GM23248 (cell line): ENCODE measurements at places on chromosomes 5 and 9. TPM values are rescaled to one million over a fixed set of nuclear protein-coding genes. Genes with fewer than 3 reads are reported as not detected.

PARP8 gene
- 1.1 and 1.9 TPM in 2 replicates for total RNA-seq

MCCC2 gene
- 11.6 and 23.9 TPM in 2 replicates for total RNA-seq

- DNase-seq, result no peak
Observed at GRCh38 chr5:117594166-117594565, 1019.5 kb upstream of the SEMA6A start.

GRCh38 chr5:16666883-16667398, 50.1 kb upstream of the RETREG1 start:
- peak; percentile 29 for DNase-seq

GRCh38 chr5:82641331-82642003, 363.3 kb upstream of the RPS23 start:
- peak; percentile 84 for DNase-seq

IL31RA gene
- total RNA-seq, result 0.89 TPM in 1 of 2 replicates, not detected in the other

DNA sequence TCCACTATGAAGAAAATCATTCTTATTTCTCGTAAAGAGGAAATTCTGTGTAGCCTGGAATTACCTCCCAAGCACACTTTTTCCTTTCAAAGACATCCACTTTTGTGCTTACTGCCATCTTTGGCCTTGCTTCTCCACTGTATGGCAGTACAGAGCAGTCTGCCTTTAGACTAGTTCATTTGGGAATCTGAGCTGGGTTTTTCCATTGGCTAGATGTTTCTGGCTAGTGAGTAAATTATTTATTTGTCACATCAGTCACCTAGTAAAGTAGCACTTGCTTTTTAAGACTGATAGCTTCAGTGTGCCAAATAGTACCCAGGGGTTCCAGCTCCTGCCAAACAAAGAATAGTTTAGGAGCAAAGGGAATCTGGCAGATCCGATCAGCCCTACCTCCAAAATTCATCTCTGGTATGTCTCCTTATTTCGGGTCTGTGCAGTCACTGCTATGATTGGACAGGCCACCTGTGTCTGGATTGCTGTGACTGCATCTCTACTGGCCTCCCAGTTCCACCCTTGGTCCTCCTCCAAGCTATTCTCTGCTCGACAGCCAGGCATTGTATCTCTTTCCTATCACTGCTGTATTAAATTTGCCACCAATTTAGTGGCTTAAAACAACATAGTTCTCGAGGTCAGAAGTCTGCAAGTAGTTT, 97.6 kb downstream of the NUDT12 start:
- no peak for DNase-seq

DNA sequence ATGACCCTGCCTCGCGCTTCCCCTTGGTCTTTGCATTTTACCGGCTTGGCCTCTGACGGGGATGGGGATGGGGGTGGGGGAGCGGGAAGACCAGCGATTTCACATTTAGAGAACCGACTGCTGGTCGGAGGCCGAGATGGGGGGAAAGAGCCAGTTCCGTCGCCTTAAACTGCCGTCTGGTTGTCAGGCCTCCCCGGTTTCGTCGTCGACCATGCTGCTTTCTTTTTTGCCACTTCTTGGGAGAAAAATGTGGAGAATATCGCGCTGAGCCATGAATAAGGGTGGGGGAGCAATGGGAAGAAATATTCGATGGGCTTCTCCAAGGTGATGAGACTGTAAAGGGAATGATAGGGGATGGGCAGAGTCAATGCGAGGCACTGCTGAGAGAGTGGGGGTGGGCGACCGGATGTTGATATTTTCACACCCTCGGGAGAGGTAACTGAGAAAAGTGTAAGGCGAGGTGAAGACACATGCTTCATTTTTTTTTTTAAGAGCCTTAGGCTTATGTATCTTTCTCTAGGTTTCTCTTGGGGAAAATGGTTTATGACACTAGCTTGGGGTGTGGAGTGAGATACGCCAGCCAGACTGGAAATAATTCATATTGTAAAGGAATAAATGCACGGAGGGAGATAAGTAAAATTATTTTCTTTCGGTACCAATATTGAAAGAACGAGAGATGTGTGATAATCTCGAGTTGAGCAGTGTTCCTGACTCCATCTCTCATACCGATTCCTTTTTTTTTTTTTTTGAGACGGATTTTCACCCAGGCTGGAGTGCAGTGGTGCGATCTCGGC, 1.1 kb downstream of the KIF2A start:
- peak; percentile 72 for DNase-seq

BRD9 gene
- total RNA-seq, result 25.9 and 30.6 TPM in 2 replicates

MYORG gene
- total RNA-seq, result 0.13 and 1.1 TPM in 2 replicates

BRD8 gene
- total RNA-seq, result 41.7 and 49.5 TPM in 2 replicates

DNA sequence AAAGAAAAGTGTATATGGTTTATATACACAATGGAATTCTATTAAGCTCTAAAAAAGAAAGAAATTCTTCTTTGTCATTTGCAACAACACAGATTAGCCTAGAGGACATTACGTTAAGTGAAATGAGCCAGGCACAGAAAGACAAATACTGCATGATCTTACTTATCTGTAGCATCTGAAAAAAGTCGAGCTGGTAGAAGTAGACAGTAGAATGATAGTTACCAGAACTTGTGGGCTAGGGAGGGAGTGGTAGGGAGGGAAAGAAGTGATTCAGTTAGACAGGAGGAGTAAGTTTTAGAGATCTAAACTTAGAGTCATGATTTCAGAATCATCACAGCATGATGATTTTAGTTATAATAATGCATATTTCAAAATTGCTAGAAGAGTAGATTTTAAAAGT, 184.6 kb downstream of the TLE4 start:
- DNase-seq, result no peak

- DNase-seq, result peak; percentile 17
Observed at GRCh38 chr9:76591256-76591950, 132.4 kb downstream of the GCNT1 start.

- DNase-seq, result no peak
Observed at GRCh38 chr9:127570533-127571111, 41.5 kb upstream of the STXBP1 start.

- no peak for DNase-seq
Observed at GRCh38 chr5:44001675-44002380, 387.4 kb downstream of the FGF10 start.

- peak; percentile 94 for DNase-seq
Observed at GRCh38 chr5:35924122-35924949, 14.1 kb downstream of the CAPSL start.

COL15A1 gene
- 16.8 and 17.8 TPM in 2 replicates for total RNA-seq

- no peak for DNase-seq
Observed at GRCh38 chr9:137834846-137835546, 42.6 kb upstream of the CACNA1B start.

DNA sequence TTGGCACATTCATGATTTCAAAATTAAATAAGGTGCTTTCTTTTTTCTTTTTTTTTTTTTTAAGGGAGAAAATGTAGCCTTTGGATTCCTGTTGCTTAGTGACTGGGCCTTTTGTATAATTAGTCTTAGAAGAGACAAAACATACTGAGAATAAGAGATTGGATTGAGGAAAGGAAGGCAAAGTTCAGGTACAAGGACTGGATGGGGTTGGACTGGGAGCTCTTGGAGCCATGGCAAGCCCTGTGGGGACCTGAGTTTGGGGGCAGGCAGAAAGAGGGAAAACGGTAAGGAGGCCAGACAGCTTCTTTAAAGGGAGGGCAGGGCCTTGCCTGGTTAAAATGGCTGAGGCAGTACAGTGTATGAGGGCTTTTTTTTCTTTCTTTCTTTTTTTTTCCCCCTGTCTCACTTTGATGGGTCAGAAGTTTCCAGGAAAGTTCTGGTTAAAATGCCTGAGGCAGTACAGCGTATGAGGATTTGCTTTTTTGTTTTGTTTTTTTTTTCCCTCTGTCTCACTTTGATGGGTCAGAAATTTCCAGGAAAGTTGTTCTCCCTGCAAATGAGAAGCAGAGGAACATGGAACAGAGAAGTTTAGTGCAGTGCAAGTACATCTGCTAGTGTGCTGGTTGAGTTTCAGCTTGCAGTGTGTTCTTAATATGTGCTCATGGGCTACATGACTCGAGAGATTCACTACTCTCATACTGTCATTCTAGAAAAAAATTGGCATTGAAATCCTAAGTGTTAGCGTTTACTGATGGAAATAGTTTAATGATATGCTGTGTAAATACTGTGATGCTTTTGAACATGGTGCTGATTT, 16.8 kb downstream of the SNX18 start:
- DNase-seq, result peak; percentile 39

GRCh38 chr5:173051746-173052145, 4.4 kb upstream of the CREBRF start:
- peak; percentile 57 for DNase-seq

PRDM9 gene
- total RNA-seq, result not detected in 2 replicates

TEX48 gene
- not detected in 2 replicates for total RNA-seq

- peak; percentile 68 for DNase-seq
Observed at GRCh38 chr5:96997265-96997859, 61.5 kb downstream of the LNPEP start.

GRCh38 chr5:23204111-23204510, 303.3 kb upstream of the PRDM9 start:
- no peak for DNase-seq

DNA sequence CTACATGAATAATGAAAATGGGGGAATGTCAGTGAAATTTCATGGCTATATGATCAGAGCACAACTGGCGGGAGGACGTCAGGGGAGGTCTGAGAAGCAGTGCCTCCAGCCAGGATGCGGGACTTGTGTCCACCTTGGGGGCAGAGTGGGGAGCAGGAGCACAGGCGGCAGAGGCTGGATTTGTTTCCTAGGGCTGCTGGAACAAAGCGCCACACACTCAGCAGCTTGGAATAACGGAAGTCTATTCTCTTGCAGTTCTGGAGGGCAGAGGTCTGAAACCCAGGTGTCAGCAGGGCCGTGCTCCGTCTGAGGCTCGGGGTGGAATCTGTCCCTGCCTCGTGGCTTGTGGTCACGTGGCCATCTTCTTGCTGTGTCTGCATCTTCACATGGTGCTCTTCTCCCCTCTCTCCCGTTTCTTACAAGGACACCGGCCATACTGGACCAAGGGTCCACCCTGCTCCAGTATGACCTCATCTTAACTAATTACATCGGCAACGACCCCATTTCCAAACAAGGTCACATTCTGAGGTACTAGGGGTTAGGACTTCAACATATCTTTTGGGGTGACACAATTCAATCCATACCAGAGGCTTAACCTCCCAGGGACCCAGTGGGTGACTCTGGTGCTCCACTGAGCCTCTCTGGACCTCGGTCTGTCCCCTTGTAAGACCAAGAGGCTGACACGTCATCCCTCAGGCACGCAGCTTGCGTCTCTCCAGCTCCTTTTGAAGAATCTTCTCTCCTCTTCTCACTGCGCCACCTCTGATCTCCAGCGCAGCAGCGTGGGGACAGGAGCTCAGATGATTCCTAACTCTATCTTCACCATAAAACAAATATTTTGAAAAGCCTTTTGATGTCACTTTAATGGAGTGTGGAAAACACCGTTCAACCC, 202.5 kb downstream of the CDK5RAP2 start:
- no peak for DNase-seq

DNA sequence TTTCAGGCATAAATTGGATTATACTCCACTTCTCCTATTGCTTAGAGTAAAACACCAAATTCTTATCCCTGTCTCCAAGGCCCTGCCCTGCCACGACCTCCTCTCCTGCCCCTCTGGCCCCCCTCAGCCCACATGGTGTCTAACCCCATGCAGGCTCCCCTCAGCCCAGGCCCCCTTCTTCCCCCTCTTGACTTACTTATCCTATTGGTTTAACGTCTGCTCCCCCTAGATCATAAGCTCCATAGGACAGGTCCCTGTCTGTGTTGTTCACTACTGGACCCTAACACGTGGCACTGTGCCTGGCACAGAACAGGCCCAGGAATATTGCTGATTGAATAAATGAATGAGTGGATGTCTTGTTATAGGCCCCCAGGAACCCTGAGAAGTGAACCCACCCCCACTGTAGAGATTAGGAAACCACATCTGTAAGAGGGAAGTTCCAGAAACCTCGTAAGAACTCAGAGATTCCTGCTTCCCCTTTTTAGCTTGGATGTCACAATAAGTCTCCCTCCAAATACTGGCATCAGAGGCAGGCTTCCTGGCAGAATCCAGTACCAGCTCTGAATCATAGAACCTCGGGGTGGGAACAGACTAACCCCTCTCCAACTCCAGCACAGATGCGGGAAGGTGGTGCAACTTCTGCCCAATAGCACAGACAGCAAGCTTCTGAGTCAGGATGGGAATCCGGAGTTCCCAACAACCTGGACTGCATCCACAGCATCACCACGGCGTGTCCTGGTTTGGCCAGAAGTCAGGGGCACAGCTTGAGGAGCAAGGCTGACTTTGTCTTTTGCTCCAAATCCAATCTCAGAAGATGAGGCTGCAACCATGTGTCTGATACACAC, 31.5 kb downstream of the HRH2 start:
- DNase-seq, result peak; percentile 33

DNA sequence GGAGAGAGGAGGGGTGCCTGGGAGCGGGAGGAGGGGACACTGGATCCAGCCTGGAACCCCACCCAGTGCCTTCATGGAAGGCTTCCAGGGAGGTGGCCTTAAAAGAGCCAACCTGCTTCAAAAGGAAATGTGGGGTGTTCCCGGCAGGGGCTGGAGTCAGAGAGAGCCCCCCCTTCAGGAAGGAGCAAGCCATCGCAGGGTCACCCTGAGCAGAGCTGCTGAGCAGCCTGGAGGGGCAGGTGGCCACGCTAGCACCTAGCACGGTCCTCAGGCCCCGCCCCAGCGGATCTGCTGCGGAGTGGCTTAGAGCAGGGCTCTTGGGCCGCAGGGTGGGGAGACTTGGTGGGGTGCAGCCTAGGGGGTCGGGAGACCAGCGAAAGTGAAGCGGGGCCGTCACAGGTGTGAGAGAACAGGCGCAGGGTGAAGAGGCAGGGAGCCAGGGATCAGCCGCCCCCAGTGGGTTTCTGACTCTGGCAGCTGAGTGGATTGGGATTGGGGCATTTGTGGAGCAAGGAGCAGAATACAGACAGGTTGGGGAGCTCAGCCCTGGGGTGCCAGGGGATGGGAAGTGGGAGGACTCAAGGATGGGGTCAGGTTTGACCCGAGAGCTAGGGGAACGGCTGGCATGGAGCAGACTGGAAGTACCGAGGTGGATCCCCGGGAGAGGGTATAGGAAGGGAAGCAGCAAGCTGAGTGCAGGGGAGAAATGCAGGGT, 1.5 kb downstream of the LCN2 start:
- DNase-seq, result no peak

SHISAL2B gene
- total RNA-seq, result not detected in 2 replicates

GRCh38 chr9:76571743-76572146, 112.8 kb downstream of the GCNT1 start:
- DNase-seq, result peak; percentile 44
